Cardiac muscle cell (in vitro differentiated cells and primary cell): ENCODE measurements at places on chromosomes 5 and 9. TPM values are rescaled to one million over a fixed set of nuclear protein-coding genes. Genes with fewer than 3 reads are reported as not detected.

DNA sequence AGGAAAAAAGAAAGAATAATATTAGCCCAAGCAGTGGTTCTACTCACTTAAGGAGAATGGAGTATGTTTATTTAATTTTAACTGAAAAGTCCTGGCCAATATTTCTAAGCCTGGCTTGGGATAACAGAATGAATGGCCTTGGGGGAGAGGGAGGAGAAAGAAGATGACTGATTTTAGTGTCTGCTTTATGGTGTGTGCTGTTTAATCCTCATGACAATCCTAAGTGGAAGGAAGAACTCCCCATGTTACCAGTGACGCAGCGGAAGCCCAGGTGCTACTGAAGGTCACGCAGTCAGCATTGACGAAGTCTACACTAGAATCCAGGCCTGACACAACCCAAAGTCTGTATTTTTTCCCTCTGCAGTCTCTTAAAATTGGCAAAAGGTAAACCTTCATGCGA, 50.5 kb downstream of the PALM2AKAP2 start:
- peak overlapping the region; percentile 68 for H3K27ac ChIP-seq
- no peak overlapping the region for H3K4me3 ChIP-seq

The FAM151B gene
- total RNA-seq = 1.0 and 2.0 TPM in 2 replicates

- H3K27me3 ChIP-seq = no peaks in the 10 kb centered on the region
- no peak for DNase-seq
- H3K4me1 ChIP-seq = no peaks in the 10 kb centered on the region
- H3K27ac ChIP-seq = no peak overlapping the region
- no peak overlapping the region for H3K4me3 ChIP-seq
- no peaks in the 10 kb centered on the region for H3K36me3 ChIP-seq
These were observed 117.4 kb upstream of the ELL2 start for GRCh38 chr5:96079075-96079474.

The INSL6 gene
- not detected in 2 replicates for total RNA-seq

The HAPLN1 gene
- total RNA-seq = 11.9 and 14.3 TPM in 2 replicates

The C9orf78 gene
- total RNA-seq = 31.1 and 66.5 TPM in 2 replicates

The TAF11L11 gene
- not detected in 2 replicates for total RNA-seq

The CLK4 gene
- 24.9 and 35.2 TPM in 2 replicates for total RNA-seq

GRCh38 chr5:103120607-103121200, 603 bp downstream of the PPIP5K2 start:
- H3K27ac ChIP-seq = peak overlapping the region; percentile 98
- no peaks in the 10 kb centered on the region for H3K36me3 ChIP-seq
- DNase-seq = peak; percentile 27
- H3K27me3 ChIP-seq = no peaks in the 10 kb centered on the region
- peaks cover 14% of the 10 kb centered on the region for H3K4me1 ChIP-seq

- H3K27me3 ChIP-seq = no peaks in the 10 kb centered on the region
- no peak for DNase-seq
- peaks cover 62% of the 10 kb centered on the region for H3K36me3 ChIP-seq
- no peak overlapping the region for H3K27ac ChIP-seq
These were observed 55.6 kb downstream of the MACROH2A1 start for GRCh38 chr5:135343413-135343812.

GRCh38 chr9:6788162-6789016, 30.6 kb downstream of the KDM4C start:
- H3K4me3 ChIP-seq = no peak overlapping the region
- no peak for DNase-seq
- peaks cover 8% of the 10 kb centered on the region for H3K4me1 ChIP-seq
- no peak overlapping the region for H3K27ac ChIP-seq

GRCh38 chr5:142568996-142569335, 116.9 kb downstream of the FGF1 start:
- no peak overlapping the region for H3K27ac ChIP-seq
- H3K4me3 ChIP-seq = no peak overlapping the region
- H3K36me3 ChIP-seq = no peaks in the 10 kb centered on the region
- H3K27me3 ChIP-seq = no peaks in the 10 kb centered on the region
- H3K4me1 ChIP-seq = no peaks in the 10 kb centered on the region

DNA sequence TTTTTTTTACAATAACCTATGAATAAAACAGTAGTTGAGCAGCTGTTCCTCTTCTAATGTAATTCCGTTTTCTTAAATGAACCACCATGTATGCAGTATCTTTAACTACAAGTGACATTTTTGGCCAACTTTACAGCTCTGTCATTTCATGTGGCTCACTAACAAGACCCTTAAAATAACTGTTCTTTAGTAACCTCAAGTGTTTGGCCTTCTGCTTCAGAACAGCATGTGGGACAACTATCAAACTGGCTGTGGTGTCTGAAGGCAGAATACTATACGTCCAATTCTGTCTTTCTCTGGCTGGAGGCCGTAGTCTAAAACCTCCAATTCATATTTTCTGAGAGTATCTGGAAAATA, 391.4 kb downstream of the NNT start:
- no peak overlapping the region for H3K27ac ChIP-seq
- no peak for DNase-seq
- H3K4me3 ChIP-seq = no peak overlapping the region
- H3K27me3 ChIP-seq = no peaks in the 10 kb centered on the region
- H3K4me1 ChIP-seq = no peaks in the 10 kb centered on the region

DNA sequence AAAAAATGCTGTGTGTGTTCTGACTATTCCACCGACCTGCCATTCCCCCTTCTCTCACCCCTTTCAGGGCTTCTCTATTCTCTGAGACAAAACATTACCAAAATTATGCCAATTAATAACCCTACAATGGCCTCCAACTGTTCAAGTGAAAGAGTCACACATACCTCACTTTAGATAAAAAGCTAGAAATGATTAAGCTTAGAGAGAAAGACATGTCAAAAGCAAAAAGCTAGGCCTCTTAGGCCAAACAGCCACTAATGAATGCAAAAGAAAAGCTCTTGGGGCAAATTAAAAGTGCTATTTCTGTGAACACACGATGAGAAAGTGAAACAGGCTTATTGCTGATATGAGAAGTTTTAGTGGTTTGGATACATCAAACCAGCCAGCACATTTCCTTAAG, 279.6 kb upstream of the GRAMD2B start:
- no peak overlapping the region for H3K4me3 ChIP-seq
- H3K27ac ChIP-seq = no peak overlapping the region
- H3K4me1 ChIP-seq = peaks cover 4% of the 10 kb centered on the region
- H3K27me3 ChIP-seq = no peaks in the 10 kb centered on the region
- no peaks in the 10 kb centered on the region for H3K36me3 ChIP-seq

DNA sequence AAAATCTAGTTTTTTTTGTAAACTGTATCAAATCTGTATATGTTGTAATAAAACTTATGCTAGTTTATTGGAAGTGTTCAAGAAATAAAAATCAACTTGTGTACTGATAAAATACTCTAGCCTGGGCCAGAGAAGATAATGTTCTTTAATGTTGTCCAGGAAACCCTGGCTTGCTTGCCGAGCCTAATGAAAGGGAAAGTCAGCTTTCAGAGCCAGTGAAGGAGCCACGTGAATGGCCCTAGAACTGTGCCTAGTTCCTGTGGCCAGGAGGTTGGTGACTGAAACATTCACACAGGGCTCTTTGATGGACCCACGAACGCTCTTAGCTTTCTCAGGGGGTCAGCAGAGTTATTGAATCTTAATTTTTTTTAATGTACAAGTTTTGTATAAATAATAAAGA, 24.3 kb downstream of the HMGCR start:
- H3K36me3 ChIP-seq = peaks cover 58% of the 10 kb centered on the region
- no peak for DNase-seq
- peak overlapping the region; percentile 55 for H3K27ac ChIP-seq
- H3K27me3 ChIP-seq = no peaks in the 10 kb centered on the region

DNA sequence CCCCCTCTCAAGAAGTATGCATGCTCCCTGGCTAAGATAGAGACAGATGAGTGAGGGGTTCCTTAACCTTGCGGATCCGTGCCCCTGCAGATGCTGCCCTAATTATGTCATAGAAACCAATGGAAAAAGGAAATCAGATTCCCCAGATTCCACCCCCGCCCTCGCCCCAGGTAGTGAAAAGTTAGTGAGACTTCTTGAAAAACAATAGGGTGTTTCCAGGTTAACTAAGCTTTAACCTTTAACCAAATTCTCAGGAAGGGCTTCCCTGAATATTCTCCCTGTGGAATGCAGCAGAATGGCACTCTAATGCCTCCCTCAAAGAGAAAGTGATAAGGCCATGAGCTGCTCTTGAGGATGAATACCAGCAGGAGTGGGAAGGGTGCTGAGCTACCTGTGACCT, 116.0 kb upstream of the RANBP3L start:
- peak overlapping the region; percentile 27 for H3K27ac ChIP-seq
- no peaks in the 10 kb centered on the region for H3K36me3 ChIP-seq
- H3K27me3 ChIP-seq = no peaks in the 10 kb centered on the region
- peaks cover 30% of the 10 kb centered on the region for H3K4me1 ChIP-seq

DNA sequence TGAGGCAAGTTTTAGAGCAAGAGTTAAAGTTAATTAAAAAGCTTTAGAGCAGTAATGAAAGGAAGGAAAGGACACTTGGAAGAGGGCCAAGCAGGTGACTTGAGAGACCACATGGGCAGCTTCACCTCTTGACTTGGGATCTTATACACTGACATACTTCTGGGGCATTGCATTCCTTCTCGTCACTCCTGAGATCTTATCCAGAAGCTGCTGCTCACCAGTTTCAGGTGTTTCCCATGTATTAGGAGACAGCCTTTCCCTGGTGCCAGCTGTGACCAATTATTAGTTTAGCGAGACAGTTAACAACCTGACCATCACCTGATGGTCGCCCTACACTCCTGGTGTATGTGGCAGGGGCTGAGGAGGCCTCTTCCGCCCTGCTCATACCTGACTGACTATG, 382.1 kb downstream of the KDM4C start:
- peak; percentile 37 for DNase-seq
- peak overlapping the region; percentile 46 for H3K27ac ChIP-seq
- H3K27me3 ChIP-seq = no peaks in the 10 kb centered on the region
- H3K4me3 ChIP-seq = no peak overlapping the region

The SUSD3 gene
- not detected in 2 replicates for total RNA-seq

DNA sequence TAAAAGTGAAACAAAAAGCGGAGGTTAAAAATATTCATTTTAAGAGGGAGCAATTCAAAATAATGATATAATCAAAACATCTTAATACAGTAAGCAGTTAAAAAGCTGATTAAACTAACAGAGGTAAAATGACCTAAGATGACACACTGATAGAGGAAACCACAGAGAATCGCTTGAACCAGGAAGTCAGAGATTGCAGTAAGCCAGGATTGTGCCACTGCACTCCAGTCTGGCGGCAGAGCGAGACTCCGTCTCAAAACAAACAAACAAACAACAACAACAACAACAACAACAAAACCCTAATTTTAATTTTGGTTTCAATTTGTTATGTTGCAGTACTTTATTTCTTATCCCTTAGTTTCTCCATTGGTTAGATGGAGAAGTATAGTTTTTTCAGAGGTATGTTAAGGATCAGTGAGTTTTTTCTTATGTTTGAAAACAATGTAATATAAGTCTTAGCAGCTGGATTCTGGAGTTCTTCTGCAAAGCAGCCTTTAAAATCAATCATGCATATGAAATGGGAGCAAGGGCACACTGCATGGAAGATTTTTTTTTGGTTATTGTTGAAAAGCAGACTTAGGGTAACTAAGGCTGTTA, 58.5 kb downstream of the MLANA start:
- peaks cover 30% of the 10 kb centered on the region for H3K4me1 ChIP-seq

DNA sequence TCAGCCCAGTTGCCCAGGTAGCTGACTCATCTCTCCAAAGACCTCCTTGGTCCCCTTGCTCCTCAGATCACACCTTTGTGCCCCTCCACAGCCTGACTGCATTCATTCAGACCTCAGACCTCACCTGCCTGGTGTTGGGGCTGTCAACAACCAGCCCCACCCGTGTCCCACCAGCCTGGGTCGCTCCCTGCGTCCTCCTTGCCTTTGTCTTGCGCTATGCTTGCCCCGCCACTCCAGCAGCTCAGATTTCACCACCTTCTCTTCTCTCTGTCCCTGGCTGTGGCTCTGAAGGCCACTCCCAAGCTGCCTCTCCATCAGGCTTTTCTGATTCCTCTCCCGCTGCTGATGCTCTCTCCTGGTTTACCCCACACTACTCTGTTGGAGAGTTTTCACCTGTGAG, 103.5 kb downstream of the MVB12B start:
- H3K4me3 ChIP-seq = no peak overlapping the region
- no peaks in the 10 kb centered on the region for H3K36me3 ChIP-seq
- H3K27me3 ChIP-seq = no peaks in the 10 kb centered on the region
- H3K4me1 ChIP-seq = no peaks in the 10 kb centered on the region

DNA sequence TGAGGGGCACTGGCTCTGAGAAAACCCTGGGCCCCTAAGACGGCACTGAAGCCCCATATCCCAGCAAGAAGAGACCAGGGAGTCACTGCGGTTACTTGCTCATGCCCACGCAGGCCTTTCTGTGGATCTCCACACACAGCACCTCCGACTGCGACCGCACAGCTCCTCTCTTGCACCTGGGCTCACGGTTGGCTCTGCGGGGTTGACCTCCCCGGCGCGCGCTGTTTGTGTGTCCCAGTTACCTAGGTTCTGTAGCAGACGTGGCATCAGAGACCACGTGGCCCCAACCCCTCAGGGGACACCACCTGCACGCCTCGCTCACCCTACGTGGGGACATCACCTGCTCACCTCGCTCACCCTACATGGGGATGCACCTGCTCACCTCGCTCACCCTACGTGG, 12.7 kb downstream of the LPCAT1 start:
- no peak overlapping the region for H3K27ac ChIP-seq
- no peaks in the 10 kb centered on the region for H3K27me3 ChIP-seq
- no peaks in the 10 kb centered on the region for H3K36me3 ChIP-seq
- H3K4me3 ChIP-seq = no peak overlapping the region

DNA sequence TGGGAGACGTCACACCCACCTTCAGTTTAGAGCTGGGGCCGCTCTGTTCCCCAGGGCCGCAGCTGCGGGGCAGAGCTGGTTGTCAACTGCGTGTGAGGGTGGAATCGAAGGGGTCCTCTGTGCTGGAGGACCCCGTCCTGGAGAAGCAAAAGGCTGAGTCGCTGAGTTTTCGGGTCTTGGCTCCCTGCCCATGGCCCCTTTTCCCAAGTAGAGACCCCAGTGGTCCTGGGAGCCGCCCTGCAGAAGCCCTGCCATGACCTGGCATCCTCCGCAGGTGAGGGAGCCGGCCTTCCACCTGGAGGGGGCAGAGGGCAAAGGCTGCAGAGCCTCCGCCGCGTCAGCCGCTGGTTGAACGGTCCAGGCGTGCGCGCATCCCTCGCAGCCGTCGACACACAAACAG, 90.4 kb upstream of the COL5A1 start:
- H3K36me3 ChIP-seq = no peaks in the 10 kb centered on the region
- H3K4me1 ChIP-seq = no peaks in the 10 kb centered on the region
- no peak overlapping the region for H3K4me3 ChIP-seq
- no peaks in the 10 kb centered on the region for H3K27me3 ChIP-seq

- H3K4me1 ChIP-seq = peaks cover 16% of the 10 kb centered on the region
- no peak overlapping the region for H3K27ac ChIP-seq
- H3K36me3 ChIP-seq = no peaks in the 10 kb centered on the region
- H3K27me3 ChIP-seq = no peaks in the 10 kb centered on the region
- H3K4me3 ChIP-seq = no peak overlapping the region
These were observed 64.7 kb downstream of the UBE2R2 start for GRCh38 chr9:33881635-33882034.

DNA sequence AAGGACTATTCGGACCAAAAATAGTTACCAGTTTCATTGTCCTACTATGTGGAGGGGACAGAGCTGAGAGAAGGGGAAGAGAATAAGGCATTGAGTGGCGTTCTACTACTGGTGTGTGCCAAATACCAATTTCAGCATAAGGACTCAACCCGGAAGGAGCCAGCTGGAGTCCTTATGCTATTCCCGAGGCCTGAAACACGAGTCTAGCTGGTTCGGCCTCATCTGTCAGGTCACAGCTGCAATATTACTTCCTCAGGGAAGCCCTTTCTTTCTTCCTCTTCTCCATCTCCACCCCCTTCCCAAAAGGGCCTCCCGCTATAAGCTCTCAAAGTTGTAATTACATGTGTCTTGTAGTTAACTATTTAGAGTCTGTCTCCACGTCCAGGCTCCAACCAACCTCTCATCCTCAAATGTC, 20.5 kb upstream of the FER start:
- peaks cover 11% of the 10 kb centered on the region for H3K4me1 ChIP-seq
- H3K4me3 ChIP-seq = peak overlapping the region; percentile 70
- no peaks in the 10 kb centered on the region for H3K27me3 ChIP-seq
- peak overlapping the region; percentile 95 for H3K27ac ChIP-seq
- H3K36me3 ChIP-seq = no peaks in the 10 kb centered on the region
